NCI-H1417 (cell line): ENCODE measurements at places on chromosomes 2 and 18.

DNA sequence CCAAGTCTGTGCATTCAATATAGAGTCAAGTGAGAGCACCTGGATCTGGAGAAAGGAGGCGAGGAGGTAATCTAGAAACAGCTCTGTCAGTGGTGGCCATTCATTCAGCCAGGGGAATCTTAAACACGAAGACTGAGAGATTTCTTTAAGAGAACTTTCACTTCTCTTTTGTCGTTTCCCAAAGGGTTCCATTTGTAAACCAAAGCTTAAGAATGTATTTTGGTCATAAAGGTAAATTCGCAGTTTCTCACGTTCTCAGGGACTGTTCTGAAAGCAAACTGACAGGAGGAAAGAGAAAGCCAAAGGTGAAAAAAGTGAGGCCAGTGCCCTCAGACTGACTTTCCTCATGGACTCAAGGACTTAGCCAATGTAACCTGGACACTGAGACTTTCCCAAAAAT lies 513.5 kb downstream of the CMPK2 start:
- no peak for DNase-seq

- no peak for DNase-seq
Observed at GRCh38 chr18:13437034-13437433, 218.5 kb downstream of the LDLRAD4 start.

GRCh38 chr2:9251154-9252001 lies 44.8 kb downstream of the ASAP2 start:
- no peak for DNase-seq

- no peak for DNase-seq
Observed at GRCh38 chr18:76565238-76566173, 70.5 kb upstream of the ZNF516 start.
